ENCODE measurements at places on chromosomes 6 and 20. TPM values are rescaled to one million over a fixed set of nuclear protein-coding genes. Genes with fewer than 3 reads are reported as not detected.

- ATAC-seq = no peak
Observed at GRCh38 chr20:36866164-36866563, 9.8 kb upstream of the TLDC2 start.

DNA sequence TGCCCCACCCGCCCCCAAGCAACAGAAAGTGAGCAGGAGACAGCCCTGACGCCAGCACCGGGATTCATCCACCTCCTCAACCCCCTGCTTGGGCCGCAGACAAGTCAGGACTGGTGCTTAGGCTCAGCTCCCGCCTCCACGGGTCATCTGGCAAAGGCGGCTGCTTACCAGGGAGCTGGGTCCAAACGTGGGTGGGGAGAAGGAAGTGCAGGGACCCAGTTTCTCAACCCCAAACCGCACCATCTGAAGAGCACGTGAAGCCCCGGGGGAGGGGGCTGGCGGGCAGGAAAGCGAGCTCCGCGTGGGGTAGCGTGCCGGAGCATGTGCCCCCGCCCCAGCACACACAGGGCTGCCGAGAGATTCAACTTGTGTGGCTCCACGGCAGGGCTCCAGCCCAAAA is 87.2 kb downstream of the BMP7 start:
- no peak for ATAC-seq

DNA sequence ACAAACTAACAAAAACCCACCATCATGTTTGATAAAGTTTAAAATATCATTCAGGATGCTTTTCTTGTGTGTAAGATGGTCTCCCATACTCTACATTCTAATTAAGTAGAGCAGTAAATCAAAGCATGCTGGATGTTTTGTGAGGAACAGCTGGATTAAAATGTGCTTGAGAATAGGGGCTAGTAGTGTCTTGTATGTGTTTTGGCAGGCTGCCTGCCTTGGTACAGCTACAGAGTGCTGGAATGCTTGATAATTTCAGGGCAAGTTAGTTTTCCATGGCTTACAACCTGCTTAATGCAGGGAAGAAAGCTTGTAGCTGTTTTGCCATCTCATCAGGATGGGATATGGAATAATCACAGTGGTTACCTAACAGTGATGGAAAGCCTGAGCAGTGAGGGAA is 636.6 kb upstream of the MMS22L start:
- ATAC-seq = no peak

- no peak for ATAC-seq
Observed at GRCh38 chr6:20393297-20393696, 8.4 kb upstream of the E2F3 start.

- no peak for ATAC-seq
Observed at GRCh38 chr6:1580109-1580508, 29.6 kb upstream of the FOXC1 start.

DNA sequence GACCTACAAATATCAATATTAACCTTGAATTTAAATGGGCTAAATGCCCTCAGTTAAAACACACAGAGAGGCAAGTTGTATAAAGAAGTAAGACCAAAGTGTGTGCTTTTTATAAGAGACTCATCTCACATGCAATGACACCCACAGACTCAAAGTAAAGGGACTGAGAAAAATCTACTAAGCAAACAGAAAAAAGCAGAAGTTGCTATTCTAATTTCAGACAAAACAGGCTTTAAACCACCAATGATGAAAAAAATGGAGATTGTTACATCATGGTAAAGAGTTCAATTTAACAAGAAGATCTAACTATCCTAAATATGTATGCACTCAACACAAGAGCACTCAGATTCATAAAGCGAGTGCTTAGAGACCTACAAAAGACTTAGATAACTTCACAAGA is 741.9 kb upstream of the MARCKS start:
- ATAC-seq = no peak

DNA sequence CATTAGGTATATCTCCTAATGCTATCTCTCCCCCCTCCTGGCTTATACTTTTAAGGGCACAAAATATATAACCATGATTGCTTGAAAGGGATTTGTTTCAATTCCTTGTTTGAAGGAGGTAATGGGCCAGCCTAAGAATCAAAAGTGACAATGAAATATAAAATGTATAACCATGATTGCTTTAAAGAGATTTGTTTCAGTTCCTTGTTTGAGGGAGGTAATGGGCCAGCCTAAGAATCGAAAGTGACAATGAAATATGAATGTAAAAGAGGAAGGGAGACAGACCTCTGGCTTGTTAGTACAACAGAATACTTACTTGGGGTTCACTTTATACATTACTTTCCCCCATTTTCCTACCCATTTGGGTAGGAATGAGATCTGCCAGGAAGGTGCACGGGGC is 55.5 kb downstream of the FOXC1 start:
- ATAC-seq = no peak

The ZNF391 gene
- 7.0 TPM for total RNA-seq

The DCDC2 gene
- not detected for total RNA-seq

Data from gastroesophageal sphincter (tissue), 4 donors.